Activated naive CD4-positive, alpha-beta T cell (primary cell): ENCODE measurements at places on chromosomes 12 and 14.

DNA sequence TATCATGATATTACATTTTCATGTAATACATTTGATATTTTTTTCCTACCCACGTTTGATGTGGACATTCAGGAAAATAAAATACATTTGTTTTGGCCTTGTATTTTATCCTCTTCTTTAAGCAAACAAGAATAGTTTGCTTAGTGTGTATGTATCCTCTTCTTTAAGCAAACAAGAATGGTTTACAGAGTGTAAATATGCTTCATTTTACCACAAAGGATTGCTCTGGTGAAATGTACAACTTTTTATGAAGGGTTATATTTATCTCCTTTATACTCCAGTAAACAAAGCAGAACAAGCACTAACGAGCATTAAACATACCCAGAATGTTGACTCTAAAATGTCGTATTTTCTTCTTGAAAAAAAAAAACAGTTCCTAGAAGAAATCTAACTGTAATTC is 244.7 kb downstream of the KCNH5 start:
- DNase-seq: no peak

DNA sequence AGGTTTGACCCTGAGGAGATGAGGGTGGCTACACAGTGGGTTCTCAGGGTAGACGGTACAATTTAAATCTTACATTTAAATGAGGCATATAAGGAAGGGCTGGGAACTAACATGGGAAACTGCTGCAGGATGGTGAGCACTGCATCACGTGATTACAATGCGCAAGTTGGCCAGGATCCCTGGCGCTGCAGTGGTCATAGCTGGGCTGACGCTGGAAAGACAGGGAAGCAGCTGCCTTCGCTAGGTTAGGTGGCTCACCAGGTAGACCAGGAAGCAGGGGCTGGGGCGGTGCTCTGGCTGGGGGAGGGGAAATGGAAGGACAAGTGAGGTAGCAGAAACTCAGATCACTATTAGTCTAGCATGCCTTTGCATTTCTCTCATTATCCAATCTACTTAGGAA is 149.9 kb downstream of the FOXN3 start:
- no peak for DNase-seq

DNA sequence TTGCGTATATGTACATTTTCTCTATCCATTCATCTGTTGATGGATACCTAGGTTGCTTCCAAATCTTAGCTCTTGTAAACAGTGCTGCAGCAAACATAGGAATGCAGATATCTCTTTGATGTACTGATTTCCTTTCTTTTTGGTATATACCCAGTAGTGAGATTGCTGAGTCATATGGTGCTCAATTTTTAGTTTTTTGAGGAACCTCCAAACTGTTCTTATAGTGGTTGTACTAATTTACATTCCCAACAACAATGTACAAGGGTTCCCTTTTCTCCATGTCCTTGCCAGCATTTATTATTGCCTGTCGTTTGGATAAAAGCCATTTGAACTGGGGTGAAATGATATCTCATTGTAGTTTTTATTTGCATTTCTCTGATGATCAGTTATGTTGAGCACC is 44.3 kb downstream of the PELI2 start:
- DNase-seq: no peak

DNA sequence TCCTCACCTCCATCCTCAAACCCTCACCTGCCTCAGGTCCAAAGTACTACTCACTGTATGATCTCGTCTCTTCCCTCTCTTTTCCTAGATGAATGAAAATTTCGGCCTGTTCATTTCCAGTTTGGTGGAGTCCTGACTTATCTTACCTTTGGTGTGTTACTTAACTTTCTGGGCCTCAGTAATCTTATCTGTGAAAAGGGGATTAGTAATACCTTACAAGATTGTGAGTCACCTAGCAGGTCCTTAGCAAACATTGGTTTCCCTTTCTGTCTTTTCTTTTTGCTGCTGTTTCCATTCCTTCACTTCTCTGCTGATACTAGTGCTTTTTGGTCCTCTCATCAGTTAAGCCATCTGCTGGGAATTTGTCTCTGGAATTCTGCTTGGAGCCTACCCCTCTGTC is 52.8 kb downstream of the AKAP6 start:
- no peak for DNase-seq

GRCh38 chr14:45089813-45090212 is 5.9 kb downstream of the PRPF39 start:
- no peak for DNase-seq

- no peak for DNase-seq
Observed at GRCh38 chr14:34425095-34425851, 36.8 kb downstream of the SPTSSA start.

DNA sequence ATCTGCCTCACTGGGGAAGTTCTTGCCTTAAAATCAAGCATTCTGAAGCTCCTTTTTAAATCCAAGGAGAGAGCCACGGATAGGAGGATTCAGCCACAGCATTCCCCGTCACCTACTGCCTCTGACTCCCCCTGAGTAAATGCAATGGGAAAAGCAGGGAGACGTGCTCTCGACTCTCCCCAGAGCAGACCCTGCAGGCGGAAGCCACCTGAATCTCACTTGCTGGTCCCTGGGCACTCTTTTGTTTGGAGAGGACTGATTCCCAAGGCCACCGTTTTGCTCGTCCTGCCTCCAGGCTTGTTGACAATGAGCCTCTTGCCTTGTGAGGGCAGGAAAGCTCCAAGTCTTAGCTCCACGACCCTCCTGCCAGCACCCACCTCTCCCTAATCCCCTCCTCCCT is 204.5 kb downstream of the SLC15A4 start:
- no peak for DNase-seq

DNA sequence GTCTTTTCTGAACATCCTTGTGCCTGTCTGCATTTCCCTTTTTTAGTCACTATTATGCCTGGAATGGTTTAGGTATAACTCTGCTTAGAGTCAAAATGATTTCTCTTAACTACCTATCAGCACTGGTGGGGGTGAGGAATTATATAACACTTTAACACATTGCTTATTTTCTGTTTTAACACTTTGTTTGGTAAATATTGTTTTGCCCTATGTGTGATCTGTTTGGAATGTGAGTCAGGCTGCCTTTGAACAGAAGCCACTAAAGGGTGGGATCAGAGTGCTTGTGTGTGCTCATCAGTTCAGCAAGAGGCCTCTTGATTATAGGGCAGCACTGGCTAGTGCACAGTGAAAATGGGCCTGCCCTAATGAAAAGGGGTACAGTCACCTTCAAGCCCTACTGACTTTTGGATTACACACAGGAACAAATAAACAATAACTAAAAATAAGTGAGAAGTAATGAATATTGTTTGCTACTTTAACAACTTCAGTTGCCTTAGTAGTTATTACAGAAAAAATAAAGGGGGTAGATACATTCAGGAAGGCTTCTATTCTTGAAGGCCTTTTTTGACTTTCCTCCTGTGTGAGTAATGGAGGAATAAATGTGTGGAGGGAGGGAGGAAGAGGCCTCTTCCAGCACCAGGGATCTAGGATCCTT is 23.2 kb downstream of the NGDN start:
- DNase-seq: no peak

GRCh38 chr14:92122351-92122677 is 545 bp downstream of the CPSF2 start:
- no peak for DNase-seq

DNA sequence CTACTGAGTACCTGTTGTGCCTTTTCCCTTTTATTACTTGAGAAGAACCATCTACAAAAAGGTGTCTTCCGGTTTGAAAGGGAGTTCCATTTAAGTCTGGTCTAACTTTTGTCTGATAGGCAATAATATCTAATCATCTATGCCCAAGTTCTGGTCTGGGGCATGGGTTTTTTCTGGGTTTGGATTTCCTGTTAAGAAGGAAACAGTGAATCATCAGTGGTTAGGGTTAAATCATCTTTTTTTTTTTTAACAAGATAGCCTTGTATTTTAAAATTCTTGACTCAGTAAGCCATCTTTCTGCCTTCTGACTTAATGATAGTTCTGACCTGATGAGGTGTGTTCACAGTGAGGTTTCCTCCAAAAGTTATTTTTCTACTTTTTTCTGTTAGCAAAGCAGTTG is 29.3 kb upstream of the CPNE8 start:
- DNase-seq: no peak

DNA sequence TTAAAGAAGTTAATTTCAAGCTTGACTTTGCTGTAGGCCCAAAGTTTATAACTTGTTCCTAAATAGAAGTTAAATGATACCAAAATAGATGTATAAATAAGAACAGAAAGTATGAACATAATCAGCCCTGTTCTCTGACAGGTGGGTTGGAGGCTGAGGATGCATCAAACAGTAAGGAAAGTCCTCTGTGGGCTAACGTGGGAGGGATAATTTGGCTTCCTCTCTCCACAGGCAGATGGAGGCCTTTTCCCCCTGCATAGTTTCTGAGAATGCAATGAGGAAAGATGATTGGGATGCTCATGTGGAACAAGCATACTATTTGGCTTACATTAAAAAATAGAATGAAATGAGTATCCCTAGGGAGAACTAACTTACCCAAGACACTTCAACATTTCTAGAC is 56.5 kb downstream of the GARIN6 start:
- DNase-seq: no peak

DNA sequence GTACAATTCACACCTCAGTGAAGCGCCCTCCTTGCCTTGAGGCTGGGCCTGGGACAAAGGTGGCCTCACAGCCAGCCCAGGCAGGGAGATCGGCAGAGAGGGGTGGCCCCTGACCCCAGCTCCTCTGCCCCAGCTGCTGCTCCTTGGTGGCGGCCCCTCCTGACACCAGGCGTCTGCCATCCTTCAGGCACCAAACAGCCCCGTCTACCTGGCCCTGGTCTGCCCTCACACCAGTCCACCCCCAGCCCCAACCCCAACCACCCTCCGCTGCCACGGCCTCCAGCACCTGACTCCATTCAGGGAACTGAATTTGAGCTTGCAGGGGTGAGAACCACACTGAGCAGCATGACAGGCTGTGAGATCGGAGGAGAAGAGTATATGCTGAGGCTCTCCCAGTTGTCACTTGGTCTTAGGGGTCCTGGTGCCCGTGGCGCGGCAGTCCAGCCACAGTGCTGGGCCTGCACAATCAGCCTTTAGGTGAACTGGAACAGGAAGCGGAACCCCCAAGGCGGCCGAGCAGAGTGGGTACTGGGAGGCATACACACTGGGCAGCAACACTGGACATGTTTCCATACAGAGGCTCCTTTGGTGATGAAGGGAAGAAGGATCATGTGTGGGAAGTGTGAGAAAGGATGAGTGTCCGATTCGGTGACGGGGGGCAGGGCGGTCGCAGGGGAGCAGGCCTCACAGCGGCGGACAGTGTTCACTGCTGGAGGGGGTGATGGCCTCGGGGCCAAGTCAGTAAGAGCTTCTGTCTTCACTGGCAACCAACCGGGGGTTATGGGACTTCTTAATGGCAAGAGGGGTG is 18.7 kb downstream of the ZFYVE21 start:
- no peak for DNase-seq

DNA sequence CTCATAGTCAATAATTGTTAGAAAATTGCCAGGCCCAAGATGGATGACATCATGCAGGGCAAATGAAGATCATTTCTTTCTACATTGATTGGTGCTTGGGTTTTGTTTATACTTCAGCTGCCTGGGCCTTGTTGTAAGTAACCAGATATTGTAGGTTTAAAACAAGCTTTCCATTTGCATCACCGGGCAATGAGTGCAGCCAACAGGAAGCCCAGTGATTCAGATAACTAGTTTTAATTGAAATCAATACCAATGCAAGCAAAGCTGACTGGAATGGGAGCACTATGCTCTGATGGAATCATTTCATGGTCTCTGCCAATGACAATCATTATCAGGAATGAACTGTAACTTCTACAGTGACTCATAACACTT is 279.3 kb downstream of the DUSP6 start:
- no peak for DNase-seq

DNA sequence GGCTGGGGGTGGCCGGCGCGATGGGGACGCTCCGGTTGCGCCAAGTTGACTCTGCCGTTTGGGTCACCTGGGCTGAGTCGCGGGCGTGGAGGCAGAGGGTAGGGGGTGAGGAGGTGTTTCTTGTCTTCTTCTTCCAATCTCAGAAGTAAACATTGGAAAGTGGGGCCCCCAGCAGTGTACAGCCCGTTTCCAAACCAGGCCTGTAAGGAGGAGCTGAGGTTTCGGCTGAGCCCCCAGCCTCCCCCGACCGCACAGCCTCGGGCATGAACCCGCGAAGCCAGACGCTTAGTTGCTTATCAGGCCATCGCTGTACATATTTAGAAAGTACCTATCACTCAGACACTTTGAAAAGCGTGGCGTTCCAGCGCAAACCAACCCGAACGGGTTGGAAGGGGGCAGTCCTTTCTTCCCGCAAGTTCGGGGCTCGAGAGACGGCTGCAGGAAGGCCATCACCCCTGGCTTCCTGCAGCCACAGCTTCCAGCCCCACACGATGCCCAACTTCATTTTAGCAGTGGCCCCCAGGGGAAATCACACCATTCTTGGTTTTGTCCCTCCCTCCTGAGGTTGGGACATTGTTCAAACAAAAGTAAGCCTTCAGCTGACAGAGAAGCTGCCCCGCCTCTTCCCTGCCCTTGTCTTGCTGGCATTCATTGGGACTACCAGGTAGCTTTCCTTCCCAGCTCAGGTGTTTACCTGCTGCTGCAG is 164.1 kb downstream of the ZFP36L1 start:
- no peak for DNase-seq

DNA sequence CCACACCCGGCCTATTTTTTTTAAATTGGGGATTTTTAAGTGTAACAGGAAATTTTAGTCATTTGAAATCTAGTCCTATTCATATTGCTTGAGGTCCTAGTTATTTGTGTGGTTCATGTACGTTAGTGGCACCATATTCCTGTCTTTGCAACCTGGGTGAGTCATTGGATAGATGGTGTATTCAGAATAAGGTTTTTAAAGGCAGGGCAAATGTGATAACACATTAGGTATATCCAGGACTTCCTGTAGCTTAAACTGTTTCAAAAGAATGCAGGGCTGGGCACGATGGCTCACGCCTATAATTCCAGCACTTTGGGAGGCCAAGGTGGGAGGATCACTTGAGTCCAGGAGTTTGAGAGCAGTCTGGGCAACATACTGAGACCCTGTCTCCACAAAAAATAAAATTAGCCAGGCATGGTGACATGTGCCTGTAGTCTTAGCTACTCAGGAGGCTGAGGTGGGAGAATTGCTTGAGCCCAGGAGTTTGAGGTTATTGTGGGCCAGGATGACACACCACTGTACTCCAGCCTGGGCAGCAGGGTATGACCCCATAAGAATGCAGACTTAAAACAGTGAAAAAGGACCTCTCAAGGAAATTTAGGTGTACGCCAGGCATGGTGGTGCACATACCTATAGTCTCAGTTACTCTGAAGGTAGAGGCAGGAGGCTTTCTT is 8.1 kb downstream of the ATP6V0A2 start:
- DNase-seq: no peak

DNA sequence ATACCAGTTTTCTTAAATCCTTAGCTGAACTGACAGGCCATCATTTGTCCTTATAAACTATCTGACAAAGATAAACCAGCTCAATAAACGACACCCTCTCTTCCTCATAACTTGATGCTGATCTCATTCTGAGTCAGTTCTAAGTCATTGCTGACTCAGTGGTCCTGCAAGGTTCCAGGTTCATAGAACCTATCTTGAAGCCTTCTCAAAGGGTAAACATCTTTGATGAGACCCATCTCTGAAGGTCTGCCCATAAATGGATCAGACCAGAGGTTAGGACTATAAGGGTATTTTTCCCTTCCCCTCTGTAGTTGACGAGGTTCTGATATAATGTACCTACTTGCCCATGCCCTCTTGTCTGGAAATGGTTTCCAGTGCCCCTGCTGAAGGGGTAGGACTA is 11.9 kb downstream of the NAA25 start:
- no peak for DNase-seq
